ENCODE measurements at places on chromosomes 3 and 15. TPM values are rescaled to one million over a fixed set of nuclear protein-coding genes. Genes with fewer than 3 reads are reported as not detected.

DNA sequence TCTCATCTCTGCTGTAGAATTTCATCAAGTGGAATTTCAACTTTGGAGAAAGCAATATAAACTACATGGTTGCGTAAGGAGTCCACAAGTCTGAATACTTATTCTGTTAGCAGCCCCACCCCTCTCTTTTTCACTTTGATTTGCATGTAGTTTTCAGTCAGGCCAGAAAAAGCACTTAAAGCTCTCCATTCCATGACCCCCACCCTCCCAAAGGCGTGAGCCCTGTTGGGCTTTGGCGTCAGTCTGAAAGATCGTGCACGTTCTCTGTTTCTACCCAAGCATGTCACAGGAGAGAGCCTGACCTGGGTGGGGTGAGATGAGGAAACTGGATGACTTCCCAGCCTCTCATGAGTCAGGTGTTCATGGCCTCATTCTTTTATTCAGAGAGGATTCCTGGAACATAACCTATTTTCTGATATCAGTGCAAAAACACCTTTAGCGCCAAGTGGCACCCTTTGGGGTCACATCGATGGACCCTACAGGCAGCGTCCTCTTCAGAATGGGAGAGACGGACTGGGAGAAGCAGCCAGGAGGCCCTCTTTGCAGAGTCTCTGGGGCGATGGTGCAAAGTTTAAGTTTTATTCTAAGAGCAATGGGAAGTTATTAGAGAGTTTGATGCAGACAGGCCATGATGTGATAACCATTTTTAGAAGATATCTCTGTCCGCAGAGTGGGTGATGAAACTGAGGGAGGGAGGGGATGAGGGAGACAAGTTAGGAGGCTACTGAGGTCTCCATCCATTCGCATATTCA, 55.8 kb downstream of the LSM3 start:
- no peak for DNase-seq

Gene UACA
- polyA plus RNA-seq = 3.1 TPM

Gene PRTG
- not detected for polyA plus RNA-seq

Gene SLC22A13
- 0.22 TPM for polyA plus RNA-seq

Gene RNF7
- 187 TPM for polyA plus RNA-seq

Measured in CD14-positive monocyte (primary cell).